ENCODE measurements at places on chromosomes 1 and 21.

DNA sequence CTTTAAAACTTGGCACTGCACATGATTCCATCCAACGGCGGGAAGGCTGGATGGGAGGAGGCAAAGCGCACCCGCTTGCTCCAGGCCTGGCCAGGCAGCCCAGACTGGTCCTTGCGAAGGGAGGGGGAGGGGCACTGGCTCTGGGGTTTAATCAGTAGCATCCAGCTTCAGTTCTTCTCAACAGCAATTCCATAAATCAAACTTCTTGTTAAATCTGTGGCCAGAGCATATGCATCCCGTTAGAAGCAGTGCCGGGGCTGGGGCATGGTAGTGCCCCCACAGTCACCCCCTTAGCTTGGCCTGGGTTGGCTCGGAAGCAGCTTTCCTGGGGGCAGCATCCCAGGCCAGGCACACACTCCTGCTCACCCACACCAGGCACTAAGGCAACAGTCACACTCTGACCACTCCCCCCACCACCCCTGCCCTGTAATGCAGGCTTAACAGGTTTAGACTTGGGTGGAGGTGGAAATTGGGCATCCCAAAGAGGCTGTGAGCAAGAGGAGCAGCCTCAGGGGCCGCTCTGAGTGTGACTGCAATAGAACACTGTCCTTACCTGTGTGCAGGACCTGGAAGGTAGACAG lies 94.1 kb upstream of the CASZ1 start:
- DNase-seq: no peak

DNA sequence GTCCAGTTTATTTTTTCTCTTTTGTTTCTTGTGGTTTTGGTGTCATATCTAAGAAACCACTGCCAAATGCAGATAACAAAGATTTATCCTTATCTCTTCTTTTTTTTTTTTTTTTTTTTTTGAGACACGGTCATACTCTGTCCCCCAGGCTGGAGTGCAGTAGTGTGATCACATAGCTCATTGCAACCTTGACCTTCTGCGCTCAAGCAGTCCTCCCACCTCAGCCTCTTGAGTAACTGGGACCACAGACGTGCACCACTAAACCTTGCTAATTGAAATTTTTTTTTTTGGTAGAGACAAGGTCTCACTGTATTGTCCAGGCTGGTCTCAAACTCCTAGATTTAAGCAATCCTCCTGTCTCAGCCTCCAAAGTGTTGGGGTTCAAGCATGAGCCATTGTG lies 8.9 kb downstream of the SLC66A1 start:
- DNase-seq: no peak

- no peak for DNase-seq
These were observed 31.7 kb downstream of the COQ8A start for GRCh38 chr1:226971765-226972164.

GRCh38 chr1:205963352-205964155 lies 20.3 kb upstream of the SLC26A9 start:
- DNase-seq: no peak

GRCh38 chr1:237358555-237358954 lies 316.6 kb downstream of the RYR2 start:
- DNase-seq: no peak

DNA sequence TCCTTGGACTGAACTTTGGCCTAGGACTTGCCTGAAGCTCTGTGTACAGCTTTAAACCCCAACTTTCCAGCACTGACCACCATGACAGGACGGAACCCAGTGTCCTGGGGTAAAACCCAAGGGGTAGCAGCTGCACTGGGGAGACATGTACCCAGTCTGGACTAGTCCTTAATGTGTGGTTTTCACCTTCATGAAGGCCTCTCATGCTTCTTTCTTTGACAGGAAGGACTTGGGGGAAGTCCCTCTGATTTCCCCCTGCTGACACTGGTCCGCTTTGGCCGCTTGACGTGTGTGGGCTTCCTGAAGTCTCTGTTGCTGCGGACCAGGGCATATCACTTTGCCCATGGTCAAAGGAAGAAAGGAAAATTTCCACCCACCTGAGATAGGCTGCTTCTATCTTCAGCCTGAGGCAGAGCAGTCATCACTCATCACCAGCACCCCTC lies 66.3 kb upstream of the PRDX6 start:
- DNase-seq: no peak

DNA sequence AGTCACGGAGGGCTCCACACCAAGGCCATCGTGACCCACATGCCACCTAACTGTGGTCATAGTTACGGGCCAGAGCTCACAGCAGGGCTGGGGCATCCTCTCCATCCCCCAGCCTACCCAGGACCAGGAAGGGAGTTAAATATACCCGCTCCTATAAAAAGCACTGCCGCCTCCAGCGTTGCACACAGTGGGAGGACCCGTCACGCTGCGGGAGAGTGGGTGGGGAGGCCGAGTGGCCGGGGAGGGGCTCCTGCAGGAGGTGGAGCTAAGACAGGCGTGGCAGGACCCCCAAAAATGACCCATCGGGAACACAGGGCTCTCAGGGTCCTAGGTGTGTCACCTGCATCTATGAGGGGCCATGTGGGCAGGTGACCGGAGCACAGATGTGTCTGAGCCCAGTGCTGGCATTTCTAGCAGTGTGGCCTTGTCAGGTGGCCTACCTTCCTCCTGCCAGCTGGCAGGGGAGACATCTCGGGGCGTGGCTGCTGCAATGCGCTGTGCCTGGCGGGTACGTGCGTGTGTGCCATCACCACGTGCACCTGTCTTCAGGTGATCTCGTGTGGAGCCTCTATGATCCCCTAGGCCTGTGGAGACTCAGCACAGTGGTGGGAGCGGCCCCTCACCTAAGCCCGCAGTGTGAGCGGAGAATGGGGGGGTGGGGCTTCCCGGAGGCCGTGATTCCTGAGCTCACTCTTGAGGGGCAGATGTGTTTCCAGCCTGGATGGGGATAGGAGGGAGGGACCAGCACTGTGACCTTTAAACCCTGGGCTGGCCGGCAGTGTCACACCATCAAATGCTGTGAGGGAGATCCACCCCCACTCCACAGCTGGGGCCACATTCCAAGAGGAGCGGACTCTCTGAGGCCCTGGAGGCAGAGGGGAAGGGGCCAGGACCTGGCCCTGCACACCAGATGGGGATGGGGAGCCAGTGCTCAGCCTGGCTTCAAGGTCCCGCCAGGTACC lies 17.7 kb downstream of the AGRN start:
- DNase-seq: no peak

GRCh38 chr21:34054259-34054658 lies 19.1 kb upstream of the MRPS6 start:
- DNase-seq: no peak

DNA sequence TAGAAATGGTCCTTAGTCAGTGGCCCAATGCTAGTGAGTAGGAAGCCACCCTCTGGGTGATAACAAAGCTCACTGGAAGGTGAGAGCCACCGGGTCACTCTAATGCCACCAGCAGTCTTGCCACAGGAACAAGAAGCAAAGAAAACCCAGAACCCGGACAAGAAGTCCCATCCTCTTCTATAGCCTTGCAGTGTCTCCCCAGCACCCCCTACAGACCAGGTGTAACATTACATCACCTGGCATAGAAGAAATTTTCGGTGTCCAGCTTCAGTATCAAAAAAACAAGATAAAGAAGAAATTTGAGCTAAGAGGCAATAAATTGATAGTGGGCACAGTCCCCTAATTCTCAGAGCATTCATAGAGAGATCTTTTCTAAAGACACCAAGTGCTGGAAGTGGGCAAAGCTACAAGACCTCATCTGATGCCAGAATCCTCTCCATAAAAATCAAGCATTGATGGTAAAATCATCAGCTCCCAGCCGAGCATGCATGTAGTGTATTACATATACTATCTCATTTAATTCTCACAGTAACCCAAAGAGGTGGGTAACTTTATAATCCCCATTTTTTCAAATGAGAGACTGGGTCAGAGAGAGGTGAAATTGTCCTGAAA lies 491.0 kb downstream of the MATN1 start:
- no peak for DNase-seq

DNA sequence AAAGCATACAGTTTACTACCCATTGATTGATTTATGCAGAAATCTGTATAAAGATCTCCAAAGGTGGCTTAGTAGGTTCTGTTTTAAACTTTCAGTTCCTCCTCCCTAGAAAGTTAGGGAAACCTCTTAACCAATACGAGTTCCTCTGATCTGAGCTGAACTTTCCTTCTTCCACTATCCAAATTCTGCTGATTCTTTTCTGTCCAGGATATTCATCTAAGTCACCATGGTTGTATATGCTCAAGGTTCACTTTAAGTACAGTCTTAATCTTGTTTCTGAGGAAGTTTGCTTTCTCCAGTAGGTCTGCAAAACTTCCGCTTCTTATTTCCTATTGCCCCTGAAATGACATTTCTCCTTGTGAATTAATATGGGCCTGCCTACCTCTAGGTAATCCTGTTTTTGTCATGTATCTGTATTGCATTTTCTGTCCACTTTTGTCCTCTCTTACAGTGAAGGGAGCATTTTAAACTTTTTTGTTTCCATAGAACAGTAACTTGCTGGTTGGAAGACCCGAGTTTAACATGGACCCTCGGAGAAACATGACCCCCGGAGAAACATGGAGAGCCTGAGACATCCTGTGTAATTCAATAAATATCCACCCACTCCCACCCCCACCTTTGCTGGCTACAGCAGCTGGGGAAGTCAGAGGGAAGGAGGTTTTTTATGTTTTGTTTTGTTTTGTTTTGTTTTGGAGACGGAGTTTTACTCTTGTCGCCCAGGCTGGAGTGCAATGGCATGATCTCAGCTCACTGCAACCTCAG lies 16.7 kb upstream of the TUT4 start:
- DNase-seq: no peak

DNA sequence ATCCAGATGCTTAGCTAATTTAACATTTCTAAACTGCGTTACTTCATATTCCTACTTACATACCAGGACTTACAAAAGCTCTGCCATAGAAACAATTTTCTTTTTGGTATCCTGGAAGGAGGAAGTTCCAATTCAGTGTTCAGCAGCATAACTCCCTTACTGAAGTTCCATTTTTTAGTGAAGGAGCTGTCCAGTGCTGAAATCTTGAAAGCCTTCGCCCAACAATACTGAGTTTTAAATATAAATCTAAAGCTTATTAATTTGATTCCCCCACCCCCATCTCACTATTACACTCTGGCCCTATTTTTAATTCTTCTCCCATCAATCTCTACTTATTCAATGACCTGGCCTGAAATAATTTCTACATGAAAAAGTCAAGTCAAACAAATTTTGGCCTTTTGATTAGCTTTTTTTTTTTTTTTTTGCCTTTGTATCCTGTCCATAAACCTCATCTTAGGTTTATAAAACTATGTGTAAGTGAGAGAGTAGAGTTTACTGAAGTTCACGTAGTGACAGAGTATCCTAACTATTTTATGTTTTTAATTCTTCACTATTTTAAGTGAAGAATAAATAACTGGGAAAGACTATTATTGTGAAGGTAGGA lies 323.0 kb upstream of the PLD5 start:
- DNase-seq: no peak

- DNase-seq: no peak
These were observed 102.9 kb downstream of the VAV3 start for GRCh38 chr1:107862064-107862463.

DNA sequence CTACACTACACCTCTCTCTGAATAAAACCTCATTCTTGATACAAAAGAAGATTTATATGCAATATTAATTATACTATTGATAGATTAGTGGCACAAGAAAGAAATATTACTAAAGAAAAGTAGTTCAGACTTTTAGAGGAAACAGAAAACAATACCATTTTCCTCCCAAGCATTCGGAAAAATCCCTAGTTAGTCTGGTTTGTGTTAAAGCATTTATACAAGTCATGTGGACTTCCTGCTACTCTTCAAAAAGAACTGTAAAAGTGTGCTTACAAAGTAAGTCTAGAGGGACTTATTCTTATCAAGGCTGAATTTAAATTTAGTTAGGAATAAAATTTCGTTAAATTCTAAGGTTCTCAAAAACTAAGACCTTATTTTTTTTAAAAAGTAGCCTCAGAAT lies 129.1 kb downstream of the ATP1B1 start:
- no peak for DNase-seq

DNA sequence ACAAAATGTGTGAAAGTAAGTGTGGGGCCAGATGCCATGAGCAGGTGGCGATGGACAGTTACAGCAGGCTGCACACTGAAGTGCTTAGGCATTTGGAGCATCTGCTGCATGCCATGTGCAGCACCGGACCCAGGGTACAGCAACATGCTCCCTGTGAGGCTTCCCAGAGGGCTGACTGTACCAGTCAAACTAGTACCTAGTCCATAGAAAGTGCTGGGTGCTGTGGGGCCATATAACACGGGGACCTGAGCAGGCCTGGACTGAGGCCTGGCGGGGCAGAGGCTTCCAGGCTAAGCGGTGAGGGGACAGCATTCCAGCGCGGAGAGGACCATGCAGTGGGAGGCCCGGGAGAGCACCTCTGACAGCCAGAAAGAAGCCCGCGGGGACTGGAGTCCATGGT lies 29.9 kb upstream of the PKP1 start:
- DNase-seq: no peak

GRCh38 chr1:75745276-75745675 lies 20.8 kb downstream of the ACADM start:
- no peak for DNase-seq

GRCh38 chr1:180585994-180586359 lies 27.2 kb downstream of the OVAAL start:
- no peak for DNase-seq

DNA sequence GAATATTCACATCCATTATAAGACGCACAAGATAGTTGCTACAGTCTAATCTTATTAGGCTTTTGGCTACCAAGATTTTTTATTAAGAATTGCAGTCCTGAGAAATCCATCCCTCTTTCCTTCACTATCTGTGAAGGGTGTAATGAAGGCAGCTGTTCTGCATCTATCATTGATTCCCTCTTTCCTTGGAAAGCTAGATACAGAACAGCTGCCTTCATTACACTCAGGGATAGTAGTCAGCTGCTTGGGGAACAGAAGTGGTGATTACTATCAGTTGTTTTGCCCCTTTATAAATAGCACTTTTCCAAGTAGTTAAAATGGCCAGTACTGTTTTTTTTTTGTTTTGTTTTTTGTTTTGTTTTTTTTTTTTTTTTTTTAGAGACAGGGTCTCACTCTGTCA lies 70.2 kb downstream of the IARS2 start:
- DNase-seq: no peak

DNA sequence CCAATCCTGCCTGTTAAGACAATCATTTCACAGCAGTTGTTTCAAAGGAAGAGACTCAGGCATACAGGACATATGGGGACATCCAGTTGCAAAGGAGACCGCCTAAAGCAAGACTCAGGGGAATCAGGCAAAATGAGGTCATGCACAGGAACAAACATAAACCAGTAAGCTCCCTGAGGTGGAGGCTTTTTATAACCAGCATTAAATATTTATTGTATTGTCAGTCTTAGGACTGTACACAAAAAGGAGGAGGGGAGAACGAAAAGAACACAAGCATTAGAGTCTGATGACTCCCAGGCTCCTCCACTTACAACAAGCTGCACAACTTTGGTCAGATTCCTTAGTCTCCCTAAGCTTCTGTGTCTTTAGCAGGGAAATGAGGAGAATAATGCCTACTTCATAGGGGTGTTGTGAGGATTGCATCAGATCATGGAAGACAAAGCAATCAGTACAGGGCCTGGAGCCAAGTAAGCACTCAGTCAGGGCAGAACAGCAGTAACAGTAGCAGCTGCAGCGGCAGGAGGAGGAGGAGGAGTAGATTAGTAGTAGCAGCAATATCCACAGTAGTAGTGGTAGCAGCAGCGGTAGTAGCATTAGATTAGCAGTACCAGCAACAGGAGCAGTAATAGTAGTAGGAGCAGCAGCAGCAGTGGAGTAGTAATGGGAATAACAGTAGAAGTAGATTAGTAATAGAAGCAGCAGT lies 54.2 kb upstream of the SPATA6 start:
- DNase-seq: peak; percentile 96
